ENCODE measurements at places on chromosomes 2 and 18.

- DNase-seq, result no peak
These were observed 10.8 kb downstream of the DLGAP1 start for GRCh38 chr18:4444306-4444705.

GRCh38 chr2:46352621-46353020 is 55.4 kb downstream of the EPAS1 start:
- no peak for DNase-seq

DNA sequence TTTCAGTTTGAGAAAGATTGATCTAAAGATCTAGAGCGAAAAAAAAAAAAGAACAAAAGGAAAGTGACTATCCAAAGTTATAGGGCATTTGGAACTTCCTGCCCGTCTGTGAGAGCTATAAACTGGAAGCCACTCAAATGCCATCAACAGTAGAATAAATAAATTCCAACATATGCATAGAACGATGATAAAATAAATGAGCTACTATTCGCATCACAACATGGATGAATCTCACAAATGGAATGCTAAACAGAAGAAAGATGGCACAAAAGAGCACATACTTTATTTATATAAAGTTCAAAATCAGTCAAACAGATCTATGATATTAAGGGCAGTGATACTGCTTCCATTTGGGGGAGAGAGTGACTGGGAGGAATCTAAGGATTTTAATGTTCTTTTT is 128.8 kb downstream of the TTC32 start:
- DNase-seq, result no peak

- DNase-seq, result no peak
These were observed 74.7 kb downstream of the NDUFA10 start for GRCh38 chr2:239950144-239951128.

- no peak for DNase-seq
These were observed 161.6 kb downstream of the TMEM18 start for GRCh38 chr2:515441-516127.

DNA sequence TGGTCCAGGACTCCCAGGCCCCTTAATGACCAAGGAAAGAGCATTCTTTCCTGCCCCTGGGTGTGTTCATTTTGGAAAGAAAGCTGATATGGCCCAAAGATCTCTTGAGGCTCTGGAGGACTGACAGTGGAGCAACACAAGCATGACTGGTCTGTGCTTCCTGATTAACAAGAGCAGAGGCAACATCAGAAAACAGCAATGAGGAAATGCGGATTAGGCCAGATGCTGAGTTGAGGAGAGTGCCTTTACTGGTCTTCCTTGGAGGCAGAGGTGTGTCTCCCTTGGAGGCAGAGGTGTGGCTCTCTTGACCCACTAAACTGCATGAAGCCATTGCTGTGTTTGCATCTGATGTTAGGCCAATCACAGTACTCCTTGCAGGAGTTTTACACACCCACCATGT is 19.9 kb downstream of the IL36B start:
- peak; percentile 28 for DNase-seq

- no peak for DNase-seq
These were observed 537.9 kb upstream of the RAB6C start for GRCh38 chr2:129441610-129442009.

GRCh38 chr18:46289931-46290330 is 185.7 kb downstream of the HAUS1 start:
- no peak for DNase-seq

DNA sequence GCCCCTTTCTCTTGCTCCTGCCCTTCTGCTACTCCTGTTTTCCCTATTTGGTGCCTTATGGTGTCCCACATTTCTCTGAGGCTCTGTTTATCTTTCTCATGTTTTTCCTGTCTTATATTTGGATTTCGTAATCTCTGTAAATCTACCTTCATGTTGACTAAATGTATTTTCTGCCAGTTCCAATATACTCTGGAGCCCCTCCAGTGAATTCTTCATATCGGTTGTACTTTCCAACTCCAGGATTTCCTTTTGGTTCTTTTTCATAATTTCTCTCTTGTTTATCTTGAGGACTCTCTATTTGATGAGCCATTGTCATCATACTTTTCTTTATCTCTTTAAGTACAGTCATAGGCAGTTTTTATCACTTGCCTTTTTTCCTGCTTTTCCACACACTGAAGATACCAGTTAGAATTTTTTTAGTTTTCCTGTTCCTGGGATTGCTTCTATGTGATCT is 19.1 kb downstream of the SCLY start:
- DNase-seq, result no peak

- no peak for DNase-seq
These were observed 49.7 kb downstream of the TNS1 start for GRCh38 chr2:217953011-217953481.

DNA sequence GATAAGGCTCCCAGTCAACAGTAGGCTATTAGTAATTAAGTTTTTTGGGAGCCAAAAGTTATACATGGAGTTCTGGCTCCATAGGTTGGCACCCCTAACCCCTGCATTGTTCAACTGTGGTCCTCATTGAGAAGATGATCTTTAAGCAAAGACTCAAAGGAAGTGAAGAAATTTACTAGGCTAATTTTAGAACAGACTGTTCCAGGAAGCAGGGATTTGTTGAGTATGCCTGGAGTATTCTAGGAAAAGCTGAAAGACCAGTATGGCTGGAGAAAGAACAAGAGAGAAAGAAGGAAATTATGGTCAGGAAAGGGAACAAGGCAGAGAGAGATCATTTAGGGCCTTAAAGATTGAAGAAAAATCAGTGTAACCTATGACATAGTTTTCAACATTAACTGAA is 125.1 kb downstream of the PMAIP1 start:
- no peak for DNase-seq

DNA sequence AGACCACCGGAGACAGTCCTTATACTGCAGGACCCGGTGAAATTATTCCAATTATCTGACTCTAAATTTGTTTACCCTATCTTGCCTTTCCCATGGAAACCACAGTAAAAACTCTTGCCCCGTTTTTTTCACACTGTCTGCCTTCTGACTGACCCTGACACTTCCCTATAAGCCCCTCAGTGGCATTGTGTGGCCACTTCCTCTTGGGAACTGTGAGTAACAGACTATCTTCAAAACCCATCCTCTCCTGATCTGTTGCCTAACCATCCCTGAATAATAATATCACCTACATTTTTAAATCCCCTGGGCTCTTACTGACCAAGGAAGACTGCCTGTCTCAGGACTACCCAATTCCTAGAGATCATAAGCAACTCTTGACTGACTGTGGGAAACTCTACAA is 42.6 kb upstream of the RNF152 start:
- no peak for DNase-seq

DNA sequence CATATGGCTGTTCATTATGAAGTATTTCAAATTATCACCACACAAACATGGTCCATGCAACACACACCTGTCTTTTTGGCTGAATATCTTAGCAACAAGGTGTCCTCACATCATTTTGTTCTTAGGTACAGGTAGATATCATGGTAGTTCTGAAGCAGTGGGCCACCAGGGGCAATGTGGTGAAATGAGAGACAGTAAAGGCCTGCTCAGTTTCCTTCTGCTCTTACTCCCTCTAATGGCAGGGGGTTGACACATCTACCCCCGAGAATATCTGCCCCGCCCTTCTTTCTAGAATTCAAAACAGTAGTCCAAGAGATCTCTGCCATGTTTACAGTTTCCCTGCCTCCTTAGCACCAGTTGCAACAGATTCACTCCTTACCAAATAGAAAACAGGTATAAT is 147.0 kb upstream of the KLHL14 start:
- peak; percentile 16 for DNase-seq

DNA sequence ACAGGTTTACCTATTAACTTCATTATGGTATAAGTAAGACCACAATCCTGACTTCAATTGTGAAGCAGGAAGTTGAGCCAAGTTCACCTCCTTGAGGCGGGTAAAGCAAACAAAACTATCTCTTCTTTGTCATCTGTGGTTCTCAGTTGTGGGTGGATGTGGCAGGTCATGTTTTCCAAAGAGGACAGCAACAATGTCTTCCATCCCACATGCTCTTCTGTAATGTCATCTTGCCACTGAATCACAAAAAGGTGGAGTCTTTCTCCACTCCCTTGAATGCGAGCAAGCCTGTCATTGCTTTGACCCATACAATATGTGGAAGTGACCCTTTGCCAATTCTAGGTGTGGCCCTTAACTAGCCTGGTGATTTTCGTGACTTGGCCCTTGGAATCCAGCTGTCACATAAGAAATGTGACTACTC is 98.7 kb downstream of the GRB14 start:
- DNase-seq, result no peak

- no peak for DNase-seq
These were observed 5.6 kb downstream of the SLC66A3 start for GRCh38 chr2:11160731-11161455.

GRCh38 chr2:149473068-149473467 is 114.5 kb downstream of the MMADHC start:
- no peak for DNase-seq

DNA sequence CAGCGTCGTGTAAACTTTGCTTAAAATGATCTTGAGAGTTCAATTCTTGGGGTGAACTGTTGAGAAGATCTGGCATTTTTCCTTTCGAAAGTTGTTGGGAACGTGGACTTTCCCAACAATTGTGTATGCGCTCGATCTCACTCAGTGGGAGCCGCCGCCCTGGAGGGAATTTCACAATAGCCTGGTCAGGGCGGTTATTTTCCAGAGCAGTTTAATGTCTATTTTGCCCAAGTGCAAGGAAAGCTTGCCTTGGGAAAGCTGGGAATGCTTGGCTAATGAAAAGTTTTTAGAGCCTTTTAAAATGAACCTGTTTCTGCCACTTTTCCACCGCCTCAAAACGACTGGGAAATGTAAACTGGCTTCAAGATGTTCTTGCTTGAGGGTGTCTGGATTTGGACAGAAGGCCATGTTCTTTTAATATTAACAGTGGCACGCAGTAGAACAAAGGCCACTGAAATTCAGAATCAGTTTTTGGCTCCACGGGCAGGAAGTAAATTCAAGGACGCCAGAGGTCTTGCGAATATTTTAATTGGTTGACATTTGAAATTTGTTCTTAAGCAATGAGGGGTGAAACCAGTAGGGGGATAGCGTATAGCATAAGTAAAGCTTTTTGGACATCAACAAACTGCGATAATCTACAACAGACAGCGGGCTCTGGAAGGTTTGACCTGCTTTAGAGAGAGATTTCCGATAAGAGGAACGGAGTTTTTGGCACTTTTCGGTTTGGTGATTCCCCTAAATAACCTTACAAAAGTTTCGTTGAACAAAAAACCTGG is 1.2 kb downstream of the CFLAR start:
- peak; percentile 71 for DNase-seq

DNA sequence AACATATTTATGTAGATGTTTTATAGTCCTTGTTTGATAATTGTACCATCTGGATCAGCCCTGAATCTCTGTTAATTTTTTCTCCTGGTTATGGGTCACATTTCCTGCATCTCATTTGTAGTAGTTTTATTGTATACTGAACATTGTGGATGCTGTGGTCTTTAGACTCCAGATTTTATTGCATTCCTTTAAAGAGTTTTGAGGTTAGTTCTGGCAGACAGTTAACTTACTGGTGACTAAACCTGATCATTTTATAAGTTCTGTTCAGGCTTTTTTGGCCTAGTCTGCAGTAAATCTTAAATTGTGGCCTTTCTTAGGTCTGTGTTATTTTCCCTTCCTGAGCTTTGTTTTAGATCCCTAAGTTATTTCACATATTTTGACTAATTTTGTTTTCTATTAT is 84.3 kb downstream of the FANCL start:
- no peak for DNase-seq

DNA sequence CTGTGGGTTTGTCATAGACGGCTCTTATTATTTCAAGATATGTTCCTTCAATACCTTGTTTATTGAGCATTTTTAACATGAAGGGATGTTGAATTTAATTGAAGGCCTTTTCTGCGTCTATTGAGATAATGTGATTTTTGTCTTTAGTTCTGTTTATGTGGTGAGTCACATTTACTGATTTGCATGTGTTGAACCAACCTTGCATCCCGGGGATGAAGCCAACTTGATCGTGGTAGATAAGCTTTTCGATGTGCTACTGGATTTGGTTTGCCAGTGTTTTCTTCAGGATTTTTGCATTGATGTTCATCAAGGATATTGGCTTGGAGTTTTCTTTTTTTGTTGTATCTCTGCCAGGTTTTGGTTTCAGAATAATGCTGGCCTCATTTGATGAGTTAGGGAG is 60.5 kb downstream of the GTF3C3 start:
- no peak for DNase-seq

DNA sequence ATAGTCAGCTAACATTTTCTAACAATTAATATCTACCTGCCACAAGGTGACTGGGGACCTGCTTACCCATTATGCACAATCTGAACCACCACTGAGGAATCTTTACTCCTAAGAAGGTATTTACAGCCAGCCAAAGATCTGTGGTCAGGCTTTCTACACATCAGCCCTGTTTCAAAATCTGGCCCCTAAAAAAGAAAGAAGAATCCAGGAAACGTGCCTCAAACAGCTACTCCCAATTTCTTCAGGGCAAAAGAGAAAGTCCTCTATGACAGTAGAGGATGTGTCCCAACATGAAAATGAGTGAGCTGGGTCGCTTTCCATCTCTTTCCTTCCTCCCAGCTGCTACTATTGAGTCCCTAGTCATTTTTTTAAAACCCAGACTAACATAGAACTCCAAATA is 79.5 kb downstream of the EPB41L3 start:
- no peak for DNase-seq

DNA sequence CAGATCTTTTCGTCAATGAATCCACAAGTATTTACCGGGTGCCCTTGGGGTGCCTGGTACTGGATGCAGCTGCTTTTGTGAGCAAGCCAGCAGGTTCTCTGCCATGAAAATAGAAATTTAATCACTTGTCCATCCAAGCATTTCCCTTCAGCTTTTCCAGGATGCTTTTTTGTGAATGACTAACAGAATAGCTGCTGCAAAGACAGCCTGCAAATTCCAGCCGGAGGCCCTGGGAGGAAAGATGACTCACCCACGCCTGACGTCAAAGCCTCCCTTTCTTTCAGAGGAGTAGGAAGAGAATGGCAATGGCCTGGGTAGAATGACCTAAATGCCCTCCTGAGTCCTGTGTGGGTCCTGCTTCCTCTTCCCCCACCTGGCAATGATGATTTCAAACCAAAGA is 111.9 kb downstream of the AP1S3 start:
- peak; percentile 53 for DNase-seq

DNA sequence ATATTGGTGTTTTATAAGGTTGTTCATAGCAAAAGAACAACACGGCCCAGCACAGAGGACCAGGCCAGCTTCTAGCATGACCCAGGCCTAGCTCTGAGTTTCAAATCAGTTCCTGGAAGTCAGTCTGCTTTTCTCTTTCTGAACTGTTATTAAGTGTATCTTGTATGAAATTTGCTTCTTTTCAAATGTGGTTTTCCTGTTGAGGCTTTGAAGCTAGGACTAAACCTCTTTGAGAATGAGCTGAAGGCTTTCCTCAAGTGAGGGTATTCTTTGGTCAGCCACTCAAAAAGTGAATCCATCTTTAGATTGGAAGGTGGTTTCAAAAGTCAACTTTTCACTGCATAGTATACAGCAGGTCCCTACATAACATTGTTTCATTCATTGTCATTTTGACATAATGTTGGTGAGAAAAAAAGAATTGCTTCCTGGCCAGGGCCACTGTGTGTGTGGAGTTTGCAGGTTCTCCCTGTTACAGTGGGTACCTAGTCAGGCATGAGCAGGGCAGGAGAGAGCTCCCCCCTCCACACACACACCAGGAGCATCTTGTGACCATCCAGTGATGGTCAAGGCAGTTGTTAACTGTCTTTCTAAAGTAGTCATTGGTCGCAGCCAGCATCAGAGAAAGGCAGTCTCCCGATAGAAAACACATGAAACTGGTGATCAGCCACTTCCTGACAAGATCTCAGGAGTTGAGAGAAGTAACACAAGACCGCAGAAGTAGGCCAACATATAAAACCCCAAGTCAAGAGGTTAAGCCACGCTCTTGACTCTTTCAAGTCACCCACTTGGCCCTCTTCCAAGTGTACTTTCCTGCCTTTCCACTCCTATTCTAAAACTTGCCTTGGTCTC is 6.7 kb upstream of the ACAA2 start:
- DNase-seq, result no peak

All from K562 (cell line).